Fibroblast of lung (primary cell): ENCODE measurements at places on chromosomes 6 and 20. TPM values are rescaled to one million over a fixed set of nuclear protein-coding genes. Genes with fewer than 3 reads are reported as not detected.

DNA sequence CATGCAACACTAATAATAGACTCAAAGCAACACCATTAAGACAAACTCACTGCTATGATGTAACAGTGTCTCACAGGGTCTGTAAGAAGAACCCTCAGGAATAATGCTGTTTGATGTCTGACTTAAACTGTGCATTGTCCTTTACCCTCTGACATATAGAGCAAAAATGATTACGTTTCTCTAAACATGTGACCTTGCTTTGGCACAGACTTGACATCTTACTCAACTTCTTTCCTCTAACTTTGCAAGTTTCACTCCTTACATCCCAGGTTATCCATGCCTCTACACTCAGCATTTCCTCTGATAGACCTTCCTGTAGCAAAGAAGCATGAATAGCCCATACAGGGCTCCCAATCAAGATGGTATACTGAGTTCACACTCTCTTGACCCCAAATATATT is 252.7 kb downstream of the UST start:
- H3K4me3 ChIP-seq, result no peak overlapping the region
- no peaks in the 10 kb centered on the region for H3K27me3 ChIP-seq
- no peaks in the 10 kb centered on the region for H3K36me3 ChIP-seq
- H3K27ac ChIP-seq, result peak overlapping the region; percentile 8

- DNase-seq, result peak; percentile 44
- no peaks in the 10 kb centered on the region for H3K27me3 ChIP-seq
- H3K27ac ChIP-seq, result no peak overlapping the region
- no peaks in the 10 kb centered on the region for H3K4me1 ChIP-seq
- H3K4me3 ChIP-seq, result no peak overlapping the region
- H3K36me3 ChIP-seq, result no peaks in the 10 kb centered on the region
Observed at GRCh38 chr6:112360498-112360897, 13.4 kb downstream of the RFPL4B start.

- no peaks in the 10 kb centered on the region for H3K36me3 ChIP-seq
- H3K27me3 ChIP-seq, result no peaks in the 10 kb centered on the region
- no peak overlapping the region for H3K27ac ChIP-seq
Observed at GRCh38 chr6:160253714-160254113, 4.9 kb downstream of the SLC22A2 start.

DNA sequence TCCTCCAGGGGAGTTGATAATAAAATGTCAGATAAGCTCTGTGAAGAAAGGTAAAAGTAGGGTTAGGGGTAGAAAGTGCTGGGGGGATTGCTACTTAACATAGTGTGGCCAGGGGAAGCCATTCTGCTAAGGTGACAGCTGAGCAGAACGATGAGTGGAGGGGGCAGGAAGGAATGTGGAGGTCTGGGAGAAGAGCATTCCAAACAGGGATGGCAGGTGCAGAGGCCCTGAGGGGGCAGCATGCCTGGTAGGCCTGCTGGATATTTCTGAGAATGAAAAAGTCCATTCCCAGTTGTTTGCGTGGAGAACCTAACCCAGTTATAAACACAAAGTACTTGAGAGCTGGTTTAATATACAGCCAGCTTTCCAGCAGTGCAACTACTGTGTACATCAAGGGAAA is 9.3 kb downstream of the GFRA4 start:
- H3K27me3 ChIP-seq, result peaks cover 7% of the 10 kb centered on the region
- no peaks in the 10 kb centered on the region for H3K4me1 ChIP-seq
- no peak for DNase-seq
- peaks cover 1% of the 10 kb centered on the region for H3K36me3 ChIP-seq

DNA sequence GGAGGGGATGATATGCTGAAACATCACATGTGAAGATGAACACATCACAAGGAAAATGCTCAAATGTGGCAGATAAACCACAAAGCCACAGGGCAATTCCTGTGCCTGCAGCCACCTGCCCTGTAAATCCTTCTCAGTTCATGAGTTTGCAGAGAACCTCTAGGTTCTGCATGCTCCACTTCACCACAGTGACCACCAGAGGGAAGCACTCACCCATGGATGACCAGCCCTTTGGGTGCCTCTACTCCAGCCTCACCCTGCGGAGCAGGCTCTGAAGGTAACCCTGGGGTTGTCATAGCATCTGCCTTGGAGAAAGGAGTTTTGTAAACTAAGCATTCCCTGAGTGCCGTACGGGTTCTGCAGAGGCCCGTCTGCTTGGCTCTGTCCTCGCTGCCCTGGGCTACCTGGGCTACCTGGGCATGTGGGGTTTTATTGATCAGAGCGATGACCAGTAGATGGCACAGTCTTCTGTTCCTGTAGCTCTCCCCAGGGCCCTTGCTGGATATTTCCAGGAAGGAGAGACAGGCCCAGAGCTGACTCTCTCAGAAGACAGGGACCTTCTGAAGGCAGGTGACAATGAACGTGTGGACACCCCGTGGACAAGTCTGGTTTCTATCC is 31.7 kb upstream of the CST1 start:
- H3K36me3 ChIP-seq, result no peaks in the 10 kb centered on the region
- DNase-seq, result no peak
- H3K27ac ChIP-seq, result no peak overlapping the region
- H3K4me1 ChIP-seq, result no peaks in the 10 kb centered on the region
- peaks cover 6% of the 10 kb centered on the region for H3K27me3 ChIP-seq

- H3K27me3 ChIP-seq, result no peaks in the 10 kb centered on the region
- H3K4me1 ChIP-seq, result peaks cover 18% of the 10 kb centered on the region
- H3K27ac ChIP-seq, result no peak overlapping the region
- H3K4me3 ChIP-seq, result no peak overlapping the region
- H3K36me3 ChIP-seq, result peaks cover 2% of the 10 kb centered on the region
Observed at GRCh38 chr6:7173843-7174503, 66.2 kb downstream of the RREB1 start.

Gene HLA-DQA1
- 0.26 TPM in 1 of 2 replicates, not detected in the other for total RNA-seq

Gene PERP
- 12.8 and 39.3 TPM in 2 replicates for total RNA-seq

Gene CPNE5
- total RNA-seq, result 0.26 TPM in 1 of 2 replicates, not detected in the other

Gene MLIP
- total RNA-seq, result not detected in 2 replicates

- H3K27ac ChIP-seq, result peak overlapping the region; percentile 20
- no peak overlapping the region for H3K4me3 ChIP-seq
- DNase-seq, result peak; percentile 36
- peaks cover 2% of the 10 kb centered on the region for H3K36me3 ChIP-seq
- no peaks in the 10 kb centered on the region for H3K27me3 ChIP-seq
- H3K4me1 ChIP-seq, result peaks cover 7% of the 10 kb centered on the region
Observed at GRCh38 chr6:154447954-154448353, 62.5 kb downstream of the CNKSR3 start.

Gene PTK6
- under 0.01 and 0.17 TPM in 2 replicates for total RNA-seq

GRCh38 chr6:142744836-142745235 is 200.1 kb downstream of the HIVEP2 start:
- H3K4me1 ChIP-seq, result no peaks in the 10 kb centered on the region
- no peak overlapping the region for H3K4me3 ChIP-seq
- no peak for DNase-seq

GRCh38 chr6:79377047-79377446 is 142.6 kb upstream of the HMGN3 start:
- H3K36me3 ChIP-seq, result no peaks in the 10 kb centered on the region
- no peaks in the 10 kb centered on the region for H3K27me3 ChIP-seq
- peaks cover 3% of the 10 kb centered on the region for H3K4me1 ChIP-seq
- peak; percentile 13 for DNase-seq
- H3K27ac ChIP-seq, result no peak overlapping the region

DNA sequence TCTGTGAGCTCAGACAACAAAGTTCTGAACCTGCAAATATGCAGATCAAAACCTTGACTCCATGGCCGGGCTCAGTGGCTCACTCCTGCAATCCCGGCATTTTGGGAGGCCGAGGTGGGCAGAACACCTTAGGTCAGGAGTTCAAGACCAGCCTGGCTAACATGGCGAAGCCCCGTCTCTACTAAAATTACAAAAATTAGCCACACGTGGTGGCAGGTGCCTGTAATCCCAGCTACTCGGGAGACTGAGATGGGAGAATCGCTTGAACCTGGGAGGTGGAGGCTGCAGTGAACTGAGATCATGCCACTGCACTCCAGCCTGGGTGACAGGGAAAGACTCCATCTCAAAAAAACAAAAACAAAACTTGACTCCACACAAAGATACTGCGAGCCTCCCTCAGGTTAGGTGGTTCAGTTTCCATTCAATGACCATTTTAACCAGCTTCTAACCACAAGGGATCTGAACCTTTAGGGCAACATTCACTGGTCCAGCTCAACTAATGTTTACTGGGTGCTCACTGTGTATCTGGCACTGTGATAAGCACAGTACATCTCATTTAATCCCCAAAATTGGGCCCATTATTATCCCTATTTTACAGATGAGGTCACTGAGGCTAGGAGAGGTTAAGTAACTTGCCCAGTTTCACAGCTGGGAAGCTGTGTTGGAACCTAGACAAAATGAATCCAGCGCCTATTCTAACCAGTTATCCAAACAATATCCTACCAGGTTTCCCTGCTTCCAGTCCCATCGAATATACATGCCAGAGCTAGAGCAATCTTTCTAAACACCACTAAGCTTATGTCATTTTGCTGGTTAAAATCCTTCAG is 1.8 kb downstream of the SNRPB start:
- H3K27me3 ChIP-seq, result no peaks in the 10 kb centered on the region
- H3K4me3 ChIP-seq, result peak overlapping the region; percentile 96
- H3K27ac ChIP-seq, result peak overlapping the region; percentile 40

GRCh38 chr20:18265441-18265840 is 22.9 kb upstream of the ZNF133 start:
- H3K4me3 ChIP-seq, result no peak overlapping the region
- no peaks in the 10 kb centered on the region for H3K27me3 ChIP-seq
- no peak overlapping the region for H3K27ac ChIP-seq
- H3K4me1 ChIP-seq, result no peaks in the 10 kb centered on the region
- DNase-seq, result no peak

GRCh38 chr6:135464634-135465033 is 32.9 kb downstream of the AHI1 start:
- H3K4me3 ChIP-seq, result no peak overlapping the region
- no peaks in the 10 kb centered on the region for H3K4me1 ChIP-seq
- peaks cover 4% of the 10 kb centered on the region for H3K36me3 ChIP-seq
- DNase-seq, result no peak
- H3K27ac ChIP-seq, result no peak overlapping the region

- H3K4me1 ChIP-seq, result no peaks in the 10 kb centered on the region
- no peaks in the 10 kb centered on the region for H3K36me3 ChIP-seq
- no peaks in the 10 kb centered on the region for H3K27me3 ChIP-seq
- DNase-seq, result peak; percentile 77
- no peak overlapping the region for H3K27ac ChIP-seq
Observed at GRCh38 chr6:140546640-140547039, 1172.2 kb upstream of the CITED2 start.

DNA sequence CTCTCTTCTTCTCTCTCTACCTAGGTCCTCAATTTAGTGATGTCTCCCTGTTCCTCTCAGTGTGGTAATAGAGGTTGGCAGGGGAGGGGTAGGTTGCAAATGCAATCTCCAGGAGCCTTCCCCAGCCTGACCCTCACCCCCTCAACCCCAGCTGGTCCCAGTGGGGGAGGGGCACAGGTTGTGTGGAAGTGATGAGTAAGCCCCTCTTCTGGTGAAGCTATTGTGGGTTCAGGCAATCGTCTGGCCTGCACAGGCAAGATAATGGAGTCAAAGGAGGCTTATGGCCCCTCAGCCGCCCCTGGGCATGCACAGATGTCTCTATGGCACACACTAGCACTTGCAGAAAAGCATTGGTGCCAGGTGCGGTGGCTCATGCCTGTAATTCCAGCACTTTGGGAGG is 10.8 kb upstream of the ADA start:
- H3K27me3 ChIP-seq, result peaks cover 14% of the 10 kb centered on the region
- DNase-seq, result no peak
- no peaks in the 10 kb centered on the region for H3K36me3 ChIP-seq
- H3K27ac ChIP-seq, result no peak overlapping the region

- H3K27ac ChIP-seq, result no peak overlapping the region
- H3K4me3 ChIP-seq, result no peak overlapping the region
- no peaks in the 10 kb centered on the region for H3K27me3 ChIP-seq
- no peaks in the 10 kb centered on the region for H3K36me3 ChIP-seq
Observed at GRCh38 chr6:122408702-122409458, 9.4 kb downstream of the HSF2 start.

GRCh38 chr20:43832961-43833360 is 81.7 kb upstream of the TOX2 start:
- no peak for DNase-seq
- H3K27ac ChIP-seq, result no peak overlapping the region
- H3K36me3 ChIP-seq, result no peaks in the 10 kb centered on the region

- H3K27me3 ChIP-seq, result no peaks in the 10 kb centered on the region
- peak overlapping the region; percentile 92 for H3K4me3 ChIP-seq
- no peaks in the 10 kb centered on the region for H3K36me3 ChIP-seq
- DNase-seq, result no peak
- H3K27ac ChIP-seq, result no peak overlapping the region
- peaks cover 3% of the 10 kb centered on the region for H3K4me1 ChIP-seq
Observed at GRCh38 chr6:145816392-145816791, 1.8 kb upstream of the FBXO30 start.

Gene PEX3
- 20.3 and 25.6 TPM in 2 replicates for total RNA-seq

Gene KCNK16
- not detected in 2 replicates for total RNA-seq

Gene UBE2C
- total RNA-seq, result 1.0 and 12.9 TPM in 2 replicates

GRCh38 chr20:44891826-44892225 is 6.3 kb downstream of the YWHAB start:
- peaks cover 4% of the 10 kb centered on the region for H3K36me3 ChIP-seq
- peaks cover 4% of the 10 kb centered on the region for H3K4me1 ChIP-seq
- H3K4me3 ChIP-seq, result no peak overlapping the region
- DNase-seq, result no peak
- H3K27ac ChIP-seq, result no peak overlapping the region
- H3K27me3 ChIP-seq, result no peaks in the 10 kb centered on the region

Gene HLA-DQB1
- total RNA-seq, result not detected in 2 replicates

Gene COL9A3
- 0.17 and 1.3 TPM in 2 replicates for total RNA-seq

DNA sequence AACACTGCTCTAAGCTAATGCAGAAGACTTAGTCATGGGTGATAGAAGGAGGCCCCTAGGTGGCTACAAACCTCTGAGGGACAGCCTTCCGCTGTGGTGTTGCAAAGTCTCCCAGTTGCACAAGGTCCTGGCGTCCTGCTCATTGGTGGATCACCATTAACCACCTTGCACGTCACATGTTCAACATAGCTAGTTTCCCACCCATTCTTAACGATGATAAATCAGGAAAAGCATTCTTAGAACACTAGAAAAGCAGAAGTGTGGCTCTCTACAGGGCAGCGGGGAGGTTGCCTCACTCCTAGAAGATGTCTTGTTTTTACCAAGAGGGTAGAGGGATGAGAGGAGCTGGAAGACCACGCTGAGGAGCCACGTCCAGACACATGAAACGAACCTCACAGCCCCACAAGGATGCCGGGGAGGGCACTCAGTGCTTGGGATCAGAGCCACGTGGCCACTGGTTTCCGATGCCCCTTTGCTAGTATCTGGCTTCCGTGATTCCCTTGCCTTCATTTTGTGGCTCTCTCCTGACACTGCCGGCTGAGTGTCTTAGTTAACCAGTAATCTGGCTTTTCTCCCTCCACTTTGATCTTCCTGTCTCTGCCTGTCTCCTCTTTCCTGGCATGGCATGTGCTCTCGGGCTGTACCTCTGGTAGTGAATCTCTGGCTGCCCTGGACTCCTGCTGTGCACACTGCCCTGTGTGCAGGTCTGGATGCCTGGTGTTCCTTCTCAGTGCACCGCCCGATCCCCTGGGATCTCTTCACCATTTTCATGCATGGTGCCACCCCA is 91.4 kb upstream of the NEDD9 start:
- H3K27ac ChIP-seq, result no peak overlapping the region
- no peaks in the 10 kb centered on the region for H3K27me3 ChIP-seq
- peaks cover 7% of the 10 kb centered on the region for H3K4me1 ChIP-seq
- no peak for DNase-seq
- H3K4me3 ChIP-seq, result no peak overlapping the region

GRCh38 chr6:30857549-30857948 is 26.8 kb upstream of the DDR1 start:
- peaks cover 7% of the 10 kb centered on the region for H3K27me3 ChIP-seq
- no peak overlapping the region for H3K27ac ChIP-seq
- H3K4me1 ChIP-seq, result no peaks in the 10 kb centered on the region
- peak; percentile 18 for DNase-seq

Gene TGM3
- total RNA-seq, result under 0.01 TPM in 1 of 2 replicates, not detected in the other
